ENCODE measurements at places on chromosomes 16 and 17.
A peak's percentile ranks its signal among the peaks of the same experiment; 100 is the strongest.

GRCh38 chr17:19024101-19025078 is 19.8 kb upstream of the FAM83G start:
- no peak for DNase-seq

- DNase-seq: no peak
Observed at GRCh38 chr17:789160-789840, 7.1 kb downstream of the MRM3 start.

DNA sequence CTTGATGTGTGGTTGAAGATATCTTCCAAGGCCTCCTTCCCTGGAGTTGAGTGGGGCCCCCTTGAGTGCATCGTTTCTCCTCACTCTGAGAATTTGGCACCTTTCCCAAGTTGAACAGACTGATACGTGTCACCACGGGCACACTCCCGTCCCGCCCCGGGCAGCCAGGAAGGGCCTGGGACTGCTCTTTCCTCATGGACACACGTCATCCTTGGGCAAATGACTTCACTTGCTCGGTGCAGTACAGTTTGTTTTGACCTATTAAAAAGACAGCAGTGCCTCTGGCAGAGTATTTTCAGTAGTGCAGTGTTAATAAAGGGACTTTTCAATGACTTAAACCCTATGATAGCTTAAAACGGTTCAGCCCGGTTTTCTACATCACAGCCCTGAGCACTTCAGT is 59.9 kb downstream of the SEC14L1 start:
- DNase-seq: no peak

GRCh38 chr16:75226550-75227360 is 8.0 kb downstream of the CTRB1 start:
- DNase-seq: no peak

DNA sequence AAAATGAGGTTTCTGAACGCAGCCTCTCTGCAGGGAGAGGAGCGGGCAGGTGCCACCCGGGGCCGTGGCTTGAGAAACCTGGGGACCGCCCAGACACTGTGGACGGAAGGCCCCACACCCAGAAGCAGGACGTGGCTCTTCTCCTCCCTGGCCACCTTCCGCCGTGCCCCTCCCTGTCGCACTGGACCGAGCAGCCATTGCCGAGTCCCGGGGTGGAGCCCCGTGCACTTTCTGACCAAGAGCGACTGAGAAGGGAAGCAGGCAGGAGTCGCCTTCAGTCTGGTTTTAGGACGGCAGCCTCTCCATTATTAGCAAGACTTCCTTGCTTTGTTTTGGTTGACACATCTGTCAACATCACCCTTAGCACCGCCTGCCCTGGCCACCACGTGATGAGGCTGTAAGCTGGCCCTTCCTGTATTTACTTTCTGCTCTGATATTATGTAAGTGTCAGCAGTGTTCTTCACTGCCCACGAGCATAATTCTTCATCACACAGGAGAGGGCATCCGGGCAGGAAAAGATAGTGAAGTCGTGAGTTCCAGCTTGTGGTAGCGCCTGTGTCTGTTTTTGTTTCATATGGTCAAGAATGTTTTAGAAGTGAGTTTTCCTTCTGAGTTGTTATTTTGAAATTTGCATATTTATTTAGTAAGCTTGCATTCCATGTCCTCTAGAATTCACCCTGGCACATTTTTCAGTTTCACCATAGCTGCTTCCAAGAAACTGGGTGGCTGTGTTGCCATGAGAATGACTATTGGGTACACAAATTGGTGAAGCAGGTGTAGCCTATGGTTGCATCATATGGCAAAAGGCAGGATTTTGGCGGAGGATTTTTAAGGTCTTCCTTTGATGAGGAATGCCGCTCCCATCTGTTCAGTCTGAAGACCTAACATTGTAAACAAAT is 1.0 kb downstream of the HERPUD1 start:
- peak; percentile 55 for DNase-seq
